ENCODE measurements at places on chromosomes 12 and 14.

- no peak for DNase-seq
These were observed 75.7 kb downstream of the PITPNM2 start for GRCh38 chr12:123075087-123075645.

GRCh38 chr14:61192989-61193388 lies 88.1 kb downstream of the TMEM30B start:
- DNase-seq, result no peak

GRCh38 chr12:3748620-3749019 lies 4.3 kb downstream of the CRACR2A start:
- no peak for DNase-seq

- no peak for DNase-seq
These were observed 114.2 kb downstream of the BRMS1L start for GRCh38 chr14:35940291-35940690.

- no peak for DNase-seq
These were observed 169.1 kb upstream of the RMST start for GRCh38 chr12:97293541-97293940.

DNA sequence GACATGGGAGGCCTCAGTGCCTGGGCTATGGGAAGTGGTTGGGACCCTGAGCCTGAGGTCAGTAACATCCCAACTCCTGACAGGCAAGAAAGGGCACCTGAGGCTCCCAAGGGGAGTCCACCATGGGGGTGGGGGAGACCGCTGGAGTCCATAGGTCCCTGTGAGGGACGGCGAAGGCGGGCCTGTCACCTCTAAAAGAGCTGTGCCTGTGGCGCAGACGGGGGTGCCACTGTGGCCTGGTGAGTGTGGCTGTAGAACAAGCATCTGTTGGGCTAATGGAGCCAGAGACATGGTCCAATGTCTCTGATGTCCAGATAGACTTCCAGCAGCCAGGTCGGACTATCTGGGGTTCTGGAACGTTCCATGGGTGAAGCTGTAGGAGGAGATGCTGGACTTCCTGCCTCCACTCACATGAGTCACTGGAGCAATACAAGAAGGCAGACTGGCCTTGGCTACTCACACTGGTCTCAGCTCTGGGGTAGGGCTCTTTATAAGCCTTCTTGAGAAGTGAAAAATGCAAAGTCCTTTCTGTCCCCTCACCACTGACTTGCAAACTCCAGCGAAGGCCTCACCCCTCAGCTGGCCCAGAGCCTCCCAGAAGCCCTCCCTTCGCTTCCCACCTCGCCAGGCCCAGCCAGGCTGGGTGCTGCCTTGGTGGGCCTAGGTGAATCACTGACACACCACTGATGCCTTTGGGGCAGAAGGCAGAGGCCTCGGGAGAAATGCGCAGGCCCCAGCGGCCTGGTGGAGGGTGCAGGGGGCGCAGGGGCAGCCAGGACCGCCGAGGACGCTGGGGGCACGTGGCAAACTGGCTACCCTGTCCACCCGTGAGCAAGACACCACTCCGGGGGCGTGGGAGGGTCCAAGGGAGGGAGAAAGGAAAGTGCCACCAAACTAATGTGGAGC lies 1.1 kb upstream of the TRAF3 start:
- peak; percentile 63 for DNase-seq

DNA sequence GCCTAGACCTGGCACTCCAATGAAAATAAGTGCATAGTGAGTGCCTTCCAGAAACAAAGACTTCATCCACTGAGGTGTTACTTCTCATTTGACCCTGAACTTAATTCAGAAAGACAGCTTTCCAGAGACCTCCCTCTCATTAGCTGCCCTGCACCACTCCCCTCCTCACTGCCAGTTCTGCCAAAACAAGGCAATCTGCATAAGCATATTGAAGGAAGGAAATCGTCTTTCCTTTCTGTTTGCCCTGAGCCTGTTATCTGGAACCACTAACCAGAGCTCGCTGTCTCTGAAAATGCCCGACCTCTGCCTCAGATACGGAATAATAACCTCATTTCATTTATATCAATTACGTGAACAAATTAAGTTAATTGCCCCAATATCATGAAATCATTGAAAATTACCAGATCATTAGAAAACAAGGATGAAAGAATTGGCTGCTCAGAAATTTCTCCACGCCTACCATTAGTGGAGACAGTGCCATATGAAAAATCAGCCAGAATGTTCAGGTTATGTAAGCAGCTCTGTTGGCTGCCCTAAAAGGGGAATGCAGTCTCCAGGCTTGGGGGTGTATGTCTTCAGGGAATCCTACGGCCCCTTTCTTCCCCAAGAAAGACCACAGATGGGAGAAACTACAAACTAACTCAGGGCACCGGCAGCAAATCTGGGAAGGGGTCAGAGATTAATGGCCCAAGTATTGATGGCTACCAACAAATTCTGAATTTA lies 149.9 kb upstream of the FKBP4 start:
- DNase-seq, result peak; percentile 36

- DNase-seq, result peak; percentile 85
These were observed at the start of gene SOX5 for GRCh38 chr12:23949348-23950209. Gene SOX5 (minus strand): TSS chr12:23949670. CDS start chr12:23949601, 69 bp downstream.

DNA sequence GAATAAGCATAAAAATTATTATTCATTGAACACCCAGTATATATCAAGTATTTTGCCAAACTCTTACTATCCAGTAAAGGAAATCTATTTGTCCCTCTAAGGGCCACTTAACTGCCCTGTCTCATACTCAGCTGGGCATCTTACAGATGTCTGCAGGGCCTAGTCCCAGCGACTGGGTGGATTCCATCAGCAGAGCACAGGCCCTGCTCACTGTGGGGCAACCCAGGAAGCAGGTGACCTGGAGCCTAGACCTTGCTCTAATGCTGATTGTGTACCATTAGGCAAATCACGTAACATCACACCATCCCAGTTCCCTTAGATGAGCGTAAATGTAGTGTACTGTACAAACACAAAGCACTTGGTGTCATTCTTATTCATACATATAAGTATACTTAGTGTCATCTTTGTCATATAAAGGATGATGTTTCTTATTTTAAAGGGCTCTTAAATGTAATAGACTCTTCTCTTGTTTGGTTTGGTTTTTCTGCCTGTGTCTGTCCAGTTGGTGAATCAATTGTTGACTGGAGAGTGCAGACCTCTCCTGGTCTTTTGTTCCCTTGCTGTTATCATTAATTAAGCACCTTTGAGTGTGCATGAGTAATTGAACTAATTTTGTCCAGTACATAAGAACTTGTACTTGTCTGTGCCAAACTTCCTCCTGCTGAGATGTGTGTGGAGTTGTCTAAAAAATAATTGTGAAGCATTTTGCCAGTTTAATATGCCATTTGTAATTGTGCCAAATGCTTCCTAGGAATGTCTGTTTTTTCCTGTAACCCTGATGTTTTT lies 49.3 kb downstream of the RAB35 start:
- DNase-seq, result no peak

DNA sequence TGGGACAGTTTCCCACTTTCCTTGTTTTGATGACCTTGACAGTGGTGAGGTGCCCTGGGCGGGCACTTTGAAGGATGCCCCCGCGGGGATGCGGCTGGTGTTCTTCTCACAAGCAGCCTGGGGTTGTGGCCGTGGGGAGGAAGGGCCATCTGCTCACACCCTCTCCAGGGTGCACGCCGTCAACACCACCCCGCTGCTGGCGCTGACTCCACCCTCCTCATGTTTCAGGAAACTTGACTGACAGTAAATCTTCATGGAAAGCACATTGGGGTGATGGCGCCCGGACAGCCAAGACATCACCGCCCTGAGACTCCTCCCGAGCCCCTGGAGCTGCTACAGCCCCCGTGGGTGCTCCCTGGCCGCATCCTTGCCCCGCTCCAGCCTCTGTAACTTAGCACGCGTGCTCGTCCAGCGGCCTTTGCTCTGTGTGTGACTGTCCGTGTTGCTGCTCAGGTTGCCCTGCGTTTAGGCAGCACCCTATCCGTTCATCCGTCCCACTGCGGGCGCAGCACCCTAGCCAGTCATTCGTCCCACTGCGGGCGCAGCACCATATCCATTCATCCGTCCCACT lies 150.2 kb upstream of the C14orf180 start:
- DNase-seq, result no peak

- peak; percentile 53 for DNase-seq
These were observed 831.5 kb downstream of the GALC start for GRCh38 chr14:87161502-87161901.

DNA sequence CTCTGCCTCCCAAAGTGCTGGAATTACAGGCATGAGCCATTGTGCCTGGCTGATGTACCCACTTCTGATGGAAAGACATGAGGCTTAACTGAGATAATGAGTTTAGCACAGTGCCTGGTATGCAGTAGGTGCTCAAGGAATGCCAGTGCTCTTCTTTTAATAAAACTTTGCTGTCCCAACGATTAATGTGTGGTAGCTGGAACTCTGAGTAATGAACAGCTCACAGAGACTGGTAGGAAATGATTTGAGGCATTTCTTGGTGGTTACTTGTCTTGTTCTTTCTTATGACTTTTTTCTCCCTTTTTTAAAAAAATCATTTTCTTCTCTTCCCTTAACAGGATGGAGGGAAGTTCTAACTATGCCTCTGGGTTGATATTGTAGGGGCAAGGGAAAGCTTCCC lies 235.7 kb upstream of the PWP1 start:
- no peak for DNase-seq

DNA sequence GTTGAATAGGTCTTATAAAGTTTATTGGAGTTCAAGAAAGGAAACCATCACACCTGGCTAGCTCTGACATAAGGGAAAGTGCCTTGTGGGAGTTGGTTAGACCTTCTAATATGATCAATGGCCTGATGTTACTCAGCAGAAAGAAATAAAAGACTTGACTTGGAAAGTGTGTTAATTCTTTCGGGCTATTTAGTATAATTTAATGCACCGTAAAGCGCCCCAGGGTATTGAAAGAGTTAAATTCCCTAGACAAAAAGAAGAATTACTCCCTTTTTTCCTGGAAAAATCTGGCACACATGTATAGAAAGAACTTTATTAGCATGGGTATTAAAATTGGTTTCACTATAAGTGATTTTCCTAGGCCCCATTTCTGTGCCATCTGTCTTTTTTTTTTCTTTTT lies 1125.7 kb upstream of the FLRT2 start:
- DNase-seq, result no peak
